ENCODE measurements at places on chromosomes 11 and 22. TPM values are rescaled to one million over a fixed set of nuclear protein-coding genes. Genes with fewer than 3 reads are reported as not detected.

The ASCL2 gene
- polyA plus RNA-seq = 0.17 TPM

The MMP7 gene
- 0.18 TPM for polyA plus RNA-seq

The PHLDA2 gene
- polyA plus RNA-seq = 0.52 TPM

The MIAT gene
- 0.13 TPM for polyA plus RNA-seq

The SMPD1 gene
- 24.4 TPM for polyA plus RNA-seq

The NPTXR gene
- 4.1 TPM for polyA plus RNA-seq

The CDC42EP2 gene
- 38.8 TPM for polyA plus RNA-seq

The HBD gene
- polyA plus RNA-seq = not detected

The SCN3B gene
- polyA plus RNA-seq = 45.1 TPM

The WT1 gene
- polyA plus RNA-seq = not detected

The OR51B5 gene
- not detected for polyA plus RNA-seq

The NPAS4 gene
- polyA plus RNA-seq = 0.21 TPM

The POTEH gene
- not detected for polyA plus RNA-seq

The CDK2AP2 gene
- polyA plus RNA-seq = 23.6 TPM

The TREH gene
- 0.25 TPM for polyA plus RNA-seq

The THRSP gene
- polyA plus RNA-seq = 1.2 TPM

The OR51B4 gene
- polyA plus RNA-seq = not detected

The KCNJ1 gene
- 0.14 TPM for polyA plus RNA-seq

The SIAE gene
- 8.9 TPM for polyA plus RNA-seq

The RIMBP3C gene
- polyA plus RNA-seq = 0.41 TPM

The CPT1B gene
- polyA plus RNA-seq = 52.6 TPM

The TRIM34 gene
- polyA plus RNA-seq = 4.1 TPM

The TSGA10IP gene
- polyA plus RNA-seq = 0.32 TPM

The PRAME gene
- polyA plus RNA-seq = not detected

The PAAF1 gene
- 46.4 TPM for polyA plus RNA-seq

The OR56A4 gene
- not detected for polyA plus RNA-seq

The OR2AG2 gene
- polyA plus RNA-seq = not detected

The BDNF gene
- 1.0 TPM for polyA plus RNA-seq

The ACTN3 gene
- polyA plus RNA-seq = 141 TPM

The CEP126 gene
- 2.8 TPM for polyA plus RNA-seq

The MPEG1 gene
- 11.6 TPM for polyA plus RNA-seq

The GLB1L2 gene
- polyA plus RNA-seq = 0.28 TPM

The PHOX2A gene
- 0.21 TPM for polyA plus RNA-seq

The OR5L2 gene
- not detected for polyA plus RNA-seq

The TMX2 gene
- 54.4 TPM for polyA plus RNA-seq

The RFPL3 gene
- polyA plus RNA-seq = 0.25 TPM

The TUBA8 gene
- polyA plus RNA-seq = 21.0 TPM

The TBX1 gene
- polyA plus RNA-seq = 17.2 TPM

All from hindlimb muscle (tissue), 1 donor.